ENCODE measurements at places on chromosomes 6 and 20.

DNA sequence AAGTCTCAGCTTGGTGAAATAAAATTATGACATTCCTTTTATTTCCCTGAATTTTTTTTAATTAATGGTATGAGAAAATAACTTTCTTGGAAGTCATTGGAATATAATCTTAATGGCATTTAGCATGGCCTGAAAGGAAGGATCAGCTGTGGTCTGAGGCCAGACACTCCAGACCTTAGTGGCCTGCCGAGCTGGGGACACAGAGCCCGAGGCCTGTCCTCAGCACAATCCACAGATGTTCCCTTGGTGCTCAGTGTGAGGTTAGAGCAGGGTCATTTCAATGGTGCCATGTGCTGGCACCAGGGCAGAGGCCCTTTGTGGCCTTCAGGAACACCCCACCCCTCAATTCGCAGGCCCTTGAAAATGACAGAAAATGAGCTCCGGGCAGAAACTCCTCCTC, 120.6 kb downstream of the ADGB start:
- no peaks in the 10 kb centered on the region for H3K36me3 ChIP-seq
- H3K4me1 ChIP-seq, result no peaks in the 10 kb centered on the region
- DNase-seq, result no peak
- no peaks in the 10 kb centered on the region for H3K27me3 ChIP-seq
- H3K27ac ChIP-seq, result no peak overlapping the region
- no peak overlapping the region for H3K4me3 ChIP-seq

- no peak overlapping the region for H3K4me3 ChIP-seq
- H3K36me3 ChIP-seq, result no peaks in the 10 kb centered on the region
- DNase-seq, result no peak
- H3K4me1 ChIP-seq, result peaks cover 1% of the 10 kb centered on the region
Measured at GRCh38 chr6:154157082-154157481, 118.0 kb downstream of the OPRM1 start.

DNA sequence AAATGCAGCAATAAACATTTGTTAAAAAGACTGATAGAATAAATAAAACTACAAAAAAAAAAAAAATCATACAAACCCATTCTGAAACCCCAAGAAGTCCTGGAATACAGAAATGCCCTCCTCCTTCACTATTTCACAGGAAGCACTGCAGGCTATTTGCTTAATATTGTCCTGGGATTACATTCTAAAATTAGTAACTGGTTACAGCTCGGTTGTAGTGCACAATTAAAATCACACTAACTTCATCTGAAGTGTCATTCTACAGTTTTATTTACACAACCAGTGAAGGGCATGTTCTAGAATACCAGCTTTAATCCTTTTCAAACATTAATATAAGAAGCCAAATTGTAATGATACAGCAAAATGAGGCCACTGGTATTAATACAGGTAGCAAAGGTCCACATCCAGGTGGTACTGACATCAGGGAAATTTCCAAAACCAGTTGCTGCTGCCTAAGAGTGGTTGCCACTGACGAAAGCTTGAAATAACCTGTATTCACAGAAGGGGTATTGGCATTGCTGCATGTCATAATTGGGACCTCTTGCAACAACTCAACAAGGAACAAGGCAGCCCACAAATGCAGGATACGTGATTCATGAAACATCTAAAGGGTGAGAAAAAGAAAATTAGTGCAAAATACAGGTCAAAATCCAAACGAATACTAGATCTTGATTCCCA, 26.9 kb downstream of the AKIRIN2 start:
- H3K4me1 ChIP-seq, result no peaks in the 10 kb centered on the region
- no peak for DNase-seq
- no peak overlapping the region for H3K4me3 ChIP-seq
- H3K36me3 ChIP-seq, result no peaks in the 10 kb centered on the region
- H3K27me3 ChIP-seq, result no peaks in the 10 kb centered on the region
- no peak overlapping the region for H3K27ac ChIP-seq

DNA sequence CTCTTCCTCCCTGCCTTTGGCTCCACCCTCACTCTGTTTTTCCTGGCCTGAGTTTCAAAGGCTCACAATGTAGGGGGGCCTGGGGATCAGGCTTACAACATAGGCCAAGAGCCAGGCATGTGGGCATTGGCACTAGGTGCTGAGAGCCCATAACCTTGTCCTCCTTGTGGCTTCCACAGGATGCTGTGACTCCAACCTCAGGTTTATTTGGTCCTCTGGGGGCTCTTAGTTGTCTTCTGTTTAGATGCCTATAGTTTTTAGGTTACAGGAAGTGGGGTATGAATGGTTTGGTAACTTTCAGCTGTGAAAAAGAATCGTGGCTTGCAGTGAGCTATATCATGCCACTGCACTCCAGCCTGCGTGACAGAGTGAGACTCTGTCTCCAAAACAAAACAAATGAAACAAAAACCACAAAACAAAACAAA, 25.6 kb downstream of the MMP24 start:
- H3K36me3 ChIP-seq, result no peaks in the 10 kb centered on the region
- no peaks in the 10 kb centered on the region for H3K27me3 ChIP-seq
- no peaks in the 10 kb centered on the region for H3K4me1 ChIP-seq
- H3K4me3 ChIP-seq, result no peak overlapping the region

- DNase-seq, result no peak
- H3K36me3 ChIP-seq, result no peaks in the 10 kb centered on the region
- H3K4me3 ChIP-seq, result no peak overlapping the region
Measured at GRCh38 chr6:52416629-52417151, 3.5 kb upstream of the EFHC1 start.

GRCh38 chr6:37882724-37883413, 63.3 kb downstream of the ZFAND3 start:
- H3K4me3 ChIP-seq, result no peak overlapping the region
- no peaks in the 10 kb centered on the region for H3K27me3 ChIP-seq
- no peak for DNase-seq

GRCh38 chr6:4896401-4896800, 107.4 kb downstream of the RPP40 start:
- H3K27me3 ChIP-seq, result no peaks in the 10 kb centered on the region
- H3K4me3 ChIP-seq, result no peak overlapping the region
- H3K4me1 ChIP-seq, result no peaks in the 10 kb centered on the region
- no peak overlapping the region for H3K27ac ChIP-seq
- H3K36me3 ChIP-seq, result no peaks in the 10 kb centered on the region
- DNase-seq, result no peak

All from ovary (tissue), 10 donors.